ENCODE measurements at places on chromosomes 5 and 9. TPM values are rescaled to one million over a fixed set of nuclear protein-coding genes. Genes with fewer than 3 reads are reported as not detected.

Gene PDE8B
- 59.8 TPM for total RNA-seq

Gene STK10
- total RNA-seq, result 25.6 TPM

Gene ARAP3
- 16.2 TPM for total RNA-seq

Gene JAK2
- total RNA-seq, result 90.0 TPM

Gene SPRY4
- 136 TPM for total RNA-seq

Gene CLIC3
- total RNA-seq, result 8.7 TPM

Gene NMUR2
- total RNA-seq, result not detected

Gene PCDHGB4
- 11.6 TPM for total RNA-seq

Gene PCDHA9
- 1.1 TPM for total RNA-seq

Gene RNF180
- 51.1 TPM for total RNA-seq

- no peaks in the 10 kb centered on the region for H3K4me1 ChIP-seq
- H3K27me3 ChIP-seq, result no peaks in the 10 kb centered on the region
- H3K4me3 ChIP-seq, result no peak overlapping the region
- H3K36me3 ChIP-seq, result no peaks in the 10 kb centered on the region
These were observed 27.0 kb downstream of the C5 start for GRCh38 chr9:121023064-121023463.

GRCh38 chr5:117794847-117795246 is 1193.5 kb downstream of the DTWD2 start:
- no peaks in the 10 kb centered on the region for H3K4me1 ChIP-seq
- no peaks in the 10 kb centered on the region for H3K27me3 ChIP-seq
- H3K4me3 ChIP-seq, result no peak overlapping the region
- no peaks in the 10 kb centered on the region for H3K36me3 ChIP-seq
- DNase-seq, result no peak

GRCh38 chr5:18772475-18772874 is 1138.2 kb downstream of the TAF11L14 start:
- no peak for DNase-seq
- no peak overlapping the region for H3K27ac ChIP-seq
- no peak overlapping the region for H3K4me3 ChIP-seq
- no peaks in the 10 kb centered on the region for H3K27me3 ChIP-seq

DNA sequence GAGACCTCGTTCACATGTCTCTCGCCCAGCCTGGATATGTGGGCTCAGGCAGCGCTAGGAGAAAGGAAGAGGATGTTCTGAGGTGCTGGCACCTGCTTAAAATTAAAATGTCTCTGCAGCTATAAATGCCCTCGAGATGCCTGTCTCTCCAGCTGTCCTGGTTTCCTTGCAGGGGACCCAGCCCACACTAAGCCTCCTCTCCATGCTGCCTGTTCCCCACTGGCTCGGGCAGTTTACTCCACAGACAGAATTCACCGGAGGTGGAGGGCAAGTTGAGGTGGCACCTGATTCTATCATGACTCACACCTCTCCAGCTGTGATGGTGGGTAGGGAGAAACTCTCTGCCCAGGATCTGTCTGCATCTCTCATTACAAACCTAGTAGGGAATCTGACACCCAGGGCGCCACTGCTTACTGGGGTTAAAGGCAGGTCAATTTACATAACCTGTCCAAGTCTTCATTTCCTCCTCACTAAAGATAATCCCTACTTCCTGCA is 420.9 kb downstream of the SPOCK1 start:
- DNase-seq, result no peak
- peaks cover 5% of the 10 kb centered on the region for H3K4me1 ChIP-seq
- no peak overlapping the region for H3K27ac ChIP-seq
- no peaks in the 10 kb centered on the region for H3K27me3 ChIP-seq
- H3K4me3 ChIP-seq, result no peak overlapping the region
- no peaks in the 10 kb centered on the region for H3K36me3 ChIP-seq

- H3K36me3 ChIP-seq, result no peaks in the 10 kb centered on the region
- H3K27me3 ChIP-seq, result no peaks in the 10 kb centered on the region
- H3K4me3 ChIP-seq, result no peak overlapping the region
- no peaks in the 10 kb centered on the region for H3K4me1 ChIP-seq
- H3K27ac ChIP-seq, result no peak overlapping the region
- no peak for DNase-seq
These were observed 64.7 kb downstream of the MRPL36 start for GRCh38 chr5:1734908-1735289.

- H3K4me1 ChIP-seq, result no peaks in the 10 kb centered on the region
- no peaks in the 10 kb centered on the region for H3K36me3 ChIP-seq
- no peak for DNase-seq
- no peak overlapping the region for H3K27ac ChIP-seq
- no peaks in the 10 kb centered on the region for H3K27me3 ChIP-seq
These were observed 292.7 kb downstream of the RAB3C start for GRCh38 chr5:58875599-58875998.

DNA sequence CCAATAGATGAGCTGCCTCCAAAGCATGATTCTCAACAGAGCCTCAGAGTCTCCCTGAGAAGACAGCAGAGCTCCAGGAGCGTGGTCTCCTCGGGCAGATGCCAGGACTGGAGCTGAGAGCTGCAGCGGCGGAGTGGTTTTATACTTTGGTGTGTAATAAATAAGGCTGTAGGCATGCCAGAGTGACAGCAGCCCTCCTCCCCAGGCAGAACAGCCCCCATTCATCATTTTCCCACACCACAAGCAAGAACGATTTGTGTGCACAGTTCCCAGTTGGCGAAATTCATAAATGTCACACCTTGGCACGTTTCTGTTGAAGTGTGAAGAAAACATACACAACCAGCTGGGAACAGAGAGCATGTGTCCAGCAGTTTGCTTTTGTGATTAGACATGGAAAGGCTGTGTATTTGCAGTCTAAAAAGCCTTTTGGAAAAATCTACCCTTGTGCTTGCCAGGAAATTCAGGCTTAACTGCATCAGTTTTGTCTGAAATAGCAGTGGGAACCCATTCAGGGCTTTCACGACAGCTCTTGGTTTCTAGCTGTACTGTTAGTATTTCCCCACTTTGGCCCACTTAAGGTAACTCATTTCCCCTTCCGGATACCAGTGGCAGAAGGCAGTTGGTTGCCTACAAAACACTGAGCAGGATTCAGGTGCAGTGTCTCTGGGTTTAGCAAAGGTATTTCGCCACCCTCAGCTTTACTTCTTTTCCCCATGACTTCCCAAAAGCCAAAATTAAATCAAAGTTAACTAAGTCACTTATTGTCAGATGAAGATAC is at the start of gene C1QTNF3:
Gene C1QTNF3 (minus strand): TSS at position 115 of the 778 bp plus-strand sequence. CDS start 88 bp downstream, at position 27.
- DNase-seq, result no peak
- H3K36me3 ChIP-seq, result no peaks in the 10 kb centered on the region
- H3K27me3 ChIP-seq, result no peaks in the 10 kb centered on the region
- peaks cover 12% of the 10 kb centered on the region for H3K4me1 ChIP-seq
- peak within 1 kb of the TSS; percentile 69 for H3K27ac ChIP-seq

GRCh38 chr5:138697720-138698360 is 55.4 kb upstream of the CTNNA1 start:
- H3K27ac ChIP-seq, result no peak overlapping the region
- DNase-seq, result no peak
- no peaks in the 10 kb centered on the region for H3K36me3 ChIP-seq

DNA sequence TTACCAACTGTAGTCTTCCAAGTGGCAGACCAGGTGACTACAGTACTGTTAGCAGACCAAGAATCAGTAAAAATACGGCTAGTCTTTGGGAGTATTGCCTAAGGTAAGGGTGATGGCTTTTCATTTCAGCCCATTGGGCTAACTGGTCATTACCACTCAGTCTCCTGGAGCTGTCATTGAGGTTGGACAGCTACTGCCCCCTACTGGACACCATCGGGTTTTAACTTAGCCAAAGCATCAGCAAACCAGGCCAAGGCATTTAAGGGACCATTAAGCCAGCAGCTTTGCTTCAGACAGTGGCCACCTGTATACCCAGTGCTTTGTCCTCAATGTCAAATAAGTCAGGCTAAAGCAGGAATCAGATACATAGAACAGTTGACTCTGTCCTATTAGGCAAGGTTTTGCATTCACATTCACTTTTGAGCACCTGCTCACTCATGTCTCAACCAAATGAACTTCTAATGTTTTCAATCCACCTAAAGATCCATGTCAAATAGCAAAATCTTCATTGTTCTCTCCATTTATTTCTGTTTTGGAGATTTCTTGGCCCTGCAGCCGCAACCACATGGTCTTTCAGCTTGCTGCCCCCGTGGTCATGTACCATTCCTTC is 117.2 kb downstream of the INVS start:
- no peak for DNase-seq
- H3K27me3 ChIP-seq, result no peaks in the 10 kb centered on the region
- H3K36me3 ChIP-seq, result no peaks in the 10 kb centered on the region
- no peaks in the 10 kb centered on the region for H3K4me1 ChIP-seq
- no peak overlapping the region for H3K27ac ChIP-seq

- H3K27ac ChIP-seq, result no peak overlapping the region
- no peaks in the 10 kb centered on the region for H3K4me1 ChIP-seq
These were observed 184.6 kb downstream of the TLE4 start for GRCh38 chr9:79756414-79756813.
